ENCODE measurements at places on chromosomes 2 and 18. TPM values are rescaled to one million over a fixed set of nuclear protein-coding genes. Genes with fewer than 3 reads are reported as not detected.

The SCYGR4 gene
- not detected for total RNA-seq

The SS18 gene
- total RNA-seq = 64.7 TPM

The PDE11A gene
- total RNA-seq = 4.1 TPM

The RPRM gene
- not detected for total RNA-seq

The CCDC142 gene
- 10.5 TPM for total RNA-seq

GRCh38 chr2:240203788-240204270, 63.4 kb upstream of the OTOS start:
- DNase-seq = no peak

GRCh38 chr18:2337552-2338141, 233.7 kb downstream of the METTL4 start:
- DNase-seq = no peak

DNA sequence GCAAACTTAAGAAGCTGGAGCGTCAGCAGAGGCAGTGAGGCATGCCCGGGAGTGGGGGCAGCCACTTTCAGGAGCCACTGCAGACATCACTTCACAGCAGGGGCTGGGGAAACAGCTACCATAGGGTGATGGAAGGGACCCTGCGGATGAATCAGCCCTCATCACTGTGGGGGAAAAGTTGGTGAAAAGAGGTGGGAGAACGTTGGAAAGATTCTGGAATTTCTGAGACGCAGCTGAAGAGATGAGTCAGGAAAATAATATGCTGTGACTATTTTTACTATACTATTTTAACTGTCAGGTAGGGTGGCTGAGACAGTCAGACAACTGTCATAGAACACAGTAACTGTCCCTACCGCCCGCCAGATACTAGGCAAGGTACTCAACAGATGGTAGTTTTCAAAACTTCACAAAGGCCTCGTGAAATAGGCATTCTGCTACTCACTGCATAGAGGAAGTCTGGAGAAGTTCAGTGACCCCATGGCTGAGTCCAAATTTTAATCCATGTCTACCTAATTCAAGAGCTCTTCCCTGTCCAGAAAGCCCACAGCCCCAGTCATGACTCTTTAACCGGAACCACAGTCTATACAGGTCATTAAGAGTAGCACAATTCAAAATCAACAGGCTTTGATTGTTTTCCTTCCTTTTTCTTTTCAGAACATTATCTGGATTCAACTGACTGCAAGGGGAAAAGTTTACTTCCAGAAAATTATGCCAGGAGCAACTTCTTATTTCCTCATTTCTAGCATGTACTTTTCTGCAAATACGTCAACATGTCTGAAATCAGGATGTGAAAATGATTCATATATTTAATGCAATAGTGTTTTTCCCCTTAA, 39.3 kb upstream of the EPB41L3 start:
- no peak for DNase-seq

- DNase-seq = no peak
Measured at GRCh38 chr2:226792155-226792881, 7.3 kb downstream of the IRS1 start.

DNA sequence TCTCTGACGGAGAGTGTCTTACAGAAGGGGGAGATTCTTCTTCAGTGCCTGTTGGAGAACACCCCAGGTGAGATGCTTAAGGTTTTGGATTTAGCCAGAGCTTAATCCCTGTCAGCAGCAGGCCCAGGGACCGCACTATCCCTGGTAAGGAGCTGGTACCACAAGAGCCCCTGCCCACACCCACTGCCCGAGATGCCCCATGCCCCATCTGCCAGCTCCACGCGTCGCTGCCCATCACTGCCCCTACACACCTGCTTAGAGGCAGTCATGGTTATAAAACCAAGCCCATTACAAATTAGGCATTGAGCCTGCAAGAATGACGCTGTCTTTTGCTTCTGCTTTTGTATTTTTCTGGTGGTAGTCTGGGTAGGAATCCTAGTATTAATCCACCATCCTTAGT, 21.7 kb downstream of the CEP68 start:
- DNase-seq = no peak

DNA sequence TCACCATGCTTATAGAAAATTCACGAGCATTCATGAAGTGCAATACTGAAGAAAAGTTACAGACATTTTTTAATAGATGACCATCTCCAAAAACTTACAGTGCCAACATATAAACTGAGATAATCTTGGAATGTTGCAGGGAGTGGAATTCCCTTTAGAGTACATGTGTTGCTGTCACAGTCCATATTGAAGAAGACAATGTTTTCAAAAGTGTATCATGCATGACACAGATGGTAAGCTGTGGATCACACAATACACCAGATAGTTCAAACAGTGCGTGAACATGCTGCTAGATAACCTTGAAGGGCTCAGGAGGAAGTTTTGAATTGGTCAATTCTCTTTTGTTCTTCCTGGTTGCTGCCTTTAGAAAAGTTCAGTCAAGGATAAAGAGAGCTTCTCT, 1644.3 kb upstream of the NXPH2 start:
- no peak for DNase-seq

DNA sequence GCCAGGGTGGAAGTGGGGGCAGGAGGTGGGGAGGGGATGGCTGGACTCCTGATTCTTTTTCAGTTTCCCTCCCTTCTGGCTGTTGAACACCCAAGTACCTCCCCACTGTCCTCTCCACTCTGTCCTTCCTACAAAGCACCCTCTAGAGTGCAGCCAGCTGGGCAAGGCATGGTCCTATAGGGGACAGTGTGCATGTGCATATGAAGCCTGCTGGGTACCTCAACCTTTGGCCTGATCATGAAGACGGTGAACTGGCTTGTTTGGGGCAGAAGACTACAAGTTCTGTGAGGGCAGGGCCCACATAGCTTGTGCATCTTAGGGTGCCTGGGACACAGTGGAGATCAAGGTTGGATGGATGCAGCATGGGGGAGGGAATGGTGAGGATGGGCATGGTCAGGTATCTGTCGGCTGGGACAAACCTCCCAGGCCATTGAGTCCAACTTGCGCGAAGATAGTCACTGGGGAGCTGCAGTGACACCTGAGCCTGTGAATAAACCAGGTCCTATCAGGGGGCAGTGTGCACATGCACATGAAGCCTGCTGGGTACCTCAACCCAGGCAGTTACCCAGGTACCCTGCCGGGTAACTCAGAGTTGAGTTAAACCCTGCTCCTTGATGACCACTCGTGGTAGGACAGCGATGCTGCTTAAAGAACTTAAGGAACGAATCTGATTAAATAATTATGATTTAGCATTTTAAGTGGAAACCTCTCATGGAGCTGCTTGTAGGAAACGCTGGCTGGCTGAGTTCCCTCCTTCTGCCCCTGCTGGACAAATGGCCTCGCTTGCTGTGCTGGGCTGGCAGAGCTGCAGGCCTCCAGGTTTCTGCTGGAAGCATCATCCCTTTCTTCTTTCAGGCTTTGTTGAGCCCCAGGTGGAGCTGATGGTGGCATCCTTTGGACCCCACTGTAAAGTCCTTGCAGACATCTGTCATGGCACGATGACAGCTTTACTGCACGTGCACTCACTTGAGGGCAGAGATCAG, 84.0 kb downstream of the POLR1A start:
- DNase-seq = no peak

DNA sequence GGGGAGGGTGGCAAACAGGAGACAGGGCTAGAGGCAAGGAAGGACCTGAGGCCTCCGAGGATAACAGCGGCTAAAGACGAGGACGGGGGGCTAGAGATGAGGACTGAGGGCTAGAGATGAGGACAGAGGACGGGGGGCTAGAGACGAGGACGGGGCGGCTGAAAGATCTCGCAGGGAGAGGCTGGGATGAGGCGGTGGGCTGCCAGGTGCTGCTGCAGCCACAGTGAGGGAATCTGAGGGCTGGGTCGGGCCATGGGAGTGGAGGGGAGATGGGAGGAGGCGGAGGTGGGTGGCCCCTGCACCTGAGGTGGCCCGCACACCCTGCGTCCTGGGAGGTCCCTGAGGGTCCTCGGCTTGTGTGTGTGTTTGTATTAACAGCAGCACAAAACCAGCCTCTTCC, 350.2 kb upstream of the SALL3 start:
- no peak for DNase-seq

- DNase-seq = no peak
Measured at GRCh38 chr2:30481323-30481800, 34.3 kb downstream of the LCLAT1 start.

Data from HFFc6 (cell line).